CD4-positive, alpha-beta T cell treated with Interleukin-1 beta for 1 hour (primary cell): ENCODE measurements at places on chromosomes 11 and 22.
A peak's percentile ranks its signal among the peaks of the same experiment; 100 is the strongest.

DNA sequence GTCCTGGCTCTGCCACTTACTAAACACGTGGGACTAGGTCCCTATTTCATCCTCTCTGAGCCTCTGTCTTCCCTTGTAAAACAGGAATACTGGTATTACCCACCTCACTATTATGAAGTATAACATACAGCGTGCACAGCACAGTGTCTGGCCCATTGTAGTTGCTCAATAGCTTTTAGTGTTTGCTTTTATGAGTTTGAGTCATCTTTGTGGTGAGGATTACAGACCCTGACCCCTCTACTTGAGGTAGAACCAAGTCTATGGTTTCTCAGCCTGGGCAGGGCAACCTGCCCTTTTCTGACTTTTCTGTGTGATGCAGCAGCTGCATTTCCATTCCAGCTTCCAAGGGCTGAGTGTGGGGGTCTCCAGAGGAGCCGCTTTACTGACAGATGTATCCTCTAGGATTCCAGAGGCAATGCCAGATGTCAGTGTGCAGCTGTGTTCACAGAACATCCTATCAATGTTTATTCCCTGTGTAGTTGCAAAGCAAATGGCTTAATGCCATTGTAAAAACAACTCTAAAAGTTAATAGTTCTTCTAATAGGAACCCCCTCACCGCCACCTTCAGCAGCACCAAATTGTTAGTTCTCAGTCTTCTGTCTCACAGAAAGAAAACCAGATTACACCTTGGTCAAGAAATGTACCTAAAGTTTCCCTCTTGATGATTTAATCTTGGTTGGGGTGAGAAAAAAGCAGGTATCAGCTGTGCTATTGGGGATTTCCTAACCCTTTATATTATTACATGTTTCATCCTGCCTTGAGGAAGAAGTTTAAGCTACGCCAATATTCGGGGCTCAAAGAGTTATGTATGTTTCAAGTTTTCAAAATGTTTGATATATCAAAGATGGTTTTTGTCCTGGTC lies 16.8 kb downstream of the PRR5L start:
- no peak for DNase-seq

GRCh38 chr11:64514590-64514989 lies 76.4 kb upstream of the SLC22A12 start:
- DNase-seq, result no peak

GRCh38 chr11:115194802-115195110 lies 309.5 kb downstream of the CADM1 start:
- DNase-seq, result no peak

DNA sequence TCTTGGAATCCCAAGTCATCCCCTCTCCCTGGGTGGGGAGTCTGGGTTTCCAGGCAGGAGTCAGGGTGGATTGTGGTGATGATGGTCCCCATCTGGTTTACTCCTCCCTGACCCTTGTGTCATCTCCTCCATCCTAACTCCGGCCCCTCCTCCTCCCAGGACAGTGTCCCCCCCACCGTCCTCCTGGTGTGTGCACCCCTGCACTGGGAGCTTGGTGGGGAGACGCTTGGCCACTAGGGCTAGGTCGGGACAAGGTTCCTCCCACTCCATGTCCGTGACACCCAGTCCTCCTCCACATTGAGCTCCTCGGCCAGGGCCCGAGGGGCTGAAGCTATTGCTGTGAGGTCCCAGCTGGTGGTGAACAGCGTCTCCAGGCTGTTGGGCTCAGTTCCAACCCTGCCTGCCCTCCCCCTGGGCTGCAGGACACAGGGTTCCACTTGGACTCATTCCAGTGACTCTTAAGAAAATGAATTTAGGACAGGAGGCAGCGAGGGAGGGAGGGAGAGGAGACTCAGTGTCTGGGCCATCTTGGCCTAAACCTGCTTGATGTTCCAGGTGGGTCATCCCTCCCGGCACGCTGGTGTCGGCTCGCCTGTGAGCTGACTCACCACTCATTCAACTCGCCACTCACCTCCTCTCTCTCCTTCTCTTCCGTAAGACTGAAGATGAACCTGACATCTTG lies 433.2 kb downstream of the TBC1D22A start:
- no peak for DNase-seq

DNA sequence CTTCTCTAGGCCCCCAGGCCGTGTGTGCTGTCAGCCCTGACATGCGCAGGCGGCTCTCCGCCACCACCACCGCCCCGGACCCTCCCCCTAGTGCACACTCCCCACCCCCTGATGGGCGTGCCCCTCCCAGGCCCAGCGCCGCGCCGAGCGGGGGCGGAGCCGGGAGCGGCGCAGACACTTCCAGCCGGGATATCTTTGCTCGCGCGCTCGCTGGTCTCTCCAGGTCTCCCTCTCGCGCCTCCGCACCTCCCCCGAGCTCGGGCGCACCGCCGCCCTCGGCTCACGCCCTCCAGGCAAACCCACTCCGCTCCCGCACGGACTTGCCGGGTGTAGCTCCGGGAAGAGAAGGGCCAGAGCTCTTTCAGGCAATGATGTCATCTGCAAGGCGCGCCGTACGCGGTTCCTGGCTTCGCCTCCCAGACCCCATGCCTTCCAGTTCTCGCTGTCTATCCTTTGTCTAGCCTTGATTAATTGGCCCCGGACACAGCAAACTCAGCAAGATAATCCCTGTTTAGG lies at the start of gene SCN3B:
TSS of gene SCN3B (minus strand) at position 59 of the 516 bp plus-strand sequence. CDS start 823 bp downstream, outside the sequence.
- no peak for DNase-seq

GRCh38 chr11:85732965-85733364 lies 47.0 kb upstream of the CCDC89 start:
- DNase-seq, result no peak

GRCh38 chr11:81963018-81963417 lies 770.6 kb downstream of the FAM181B start:
- DNase-seq, result peak; percentile 29

DNA sequence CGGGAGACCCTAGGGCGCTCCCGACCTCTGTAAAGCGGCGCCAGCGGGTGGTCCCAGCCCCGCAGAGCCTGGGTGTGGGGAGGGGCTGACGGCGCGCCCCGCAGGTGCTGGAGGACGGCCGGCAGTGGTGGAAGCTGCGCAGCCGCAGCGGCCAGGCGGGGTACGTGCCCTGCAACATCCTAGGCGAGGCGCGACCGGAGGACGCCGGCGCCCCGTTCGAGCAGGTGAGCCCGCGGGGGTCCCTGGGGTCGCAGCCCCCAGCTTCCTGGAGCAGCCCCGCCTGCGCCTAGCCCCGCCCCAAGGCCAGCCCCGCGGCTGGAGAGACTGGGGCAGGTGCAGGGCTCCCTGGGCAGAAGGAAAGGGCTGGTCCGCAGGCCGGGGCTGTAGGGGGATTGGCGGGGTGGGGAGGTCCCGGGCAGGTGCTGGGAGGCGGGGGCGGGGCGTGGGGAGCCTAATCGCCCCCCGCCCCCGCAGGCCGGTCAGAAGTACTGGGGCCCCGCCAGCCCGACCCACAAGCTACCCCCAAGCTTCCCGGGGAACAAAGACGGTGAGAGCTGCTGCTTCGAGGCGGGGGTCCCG lies 19.7 kb downstream of the EPS8L2 start:
- no peak for DNase-seq

DNA sequence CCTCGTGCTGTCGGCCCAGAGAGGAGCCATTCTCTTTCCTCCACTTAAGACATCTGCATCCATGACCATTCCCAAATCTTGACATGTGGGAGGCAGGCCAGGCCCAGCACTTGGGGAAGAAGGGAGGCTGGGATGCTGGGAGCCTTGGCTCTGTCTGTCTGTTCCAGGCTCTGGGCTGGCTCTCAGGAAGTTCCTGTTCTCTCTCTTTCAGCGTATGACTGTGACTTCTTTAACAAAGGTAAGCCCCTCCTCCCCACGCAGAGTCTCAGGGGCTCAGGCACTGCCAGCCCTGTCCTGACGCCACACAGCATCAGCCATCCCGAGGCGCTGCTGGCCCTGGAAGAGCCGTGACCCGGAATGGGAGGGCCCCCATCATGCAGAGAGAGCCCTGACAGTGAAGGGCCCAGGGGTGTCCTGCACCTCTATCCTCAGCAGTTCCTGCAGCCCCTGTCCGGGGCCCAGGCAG lies 52.4 kb downstream of the OTOG start:
- no peak for DNase-seq

DNA sequence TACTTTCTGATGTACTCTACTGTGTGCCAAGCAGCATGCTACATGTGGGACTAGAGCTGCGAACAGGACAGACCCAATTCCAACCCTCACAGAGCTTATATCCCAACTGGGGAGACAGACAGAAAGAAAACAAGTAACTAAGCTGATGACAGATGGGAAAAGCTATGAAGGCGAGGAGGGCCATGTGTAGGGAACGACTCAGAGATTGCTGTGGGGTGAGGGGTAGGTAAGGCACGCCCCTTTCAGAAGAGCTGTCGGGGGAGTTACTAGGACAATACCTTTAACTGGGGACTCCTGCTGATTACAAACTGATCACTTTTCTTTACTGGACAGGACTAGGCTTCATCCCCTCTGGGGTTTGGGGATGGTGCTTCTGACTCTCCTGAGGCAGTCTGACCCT lies 48.9 kb downstream of the ST3GAL4 start:
- no peak for DNase-seq

GRCh38 chr11:114617157-114618124 lies 21.9 kb upstream of the NXPE4 start:
- DNase-seq, result no peak

GRCh38 chr11:129946256-129946655 lies 50.9 kb upstream of the NFRKB start:
- no peak for DNase-seq

DNA sequence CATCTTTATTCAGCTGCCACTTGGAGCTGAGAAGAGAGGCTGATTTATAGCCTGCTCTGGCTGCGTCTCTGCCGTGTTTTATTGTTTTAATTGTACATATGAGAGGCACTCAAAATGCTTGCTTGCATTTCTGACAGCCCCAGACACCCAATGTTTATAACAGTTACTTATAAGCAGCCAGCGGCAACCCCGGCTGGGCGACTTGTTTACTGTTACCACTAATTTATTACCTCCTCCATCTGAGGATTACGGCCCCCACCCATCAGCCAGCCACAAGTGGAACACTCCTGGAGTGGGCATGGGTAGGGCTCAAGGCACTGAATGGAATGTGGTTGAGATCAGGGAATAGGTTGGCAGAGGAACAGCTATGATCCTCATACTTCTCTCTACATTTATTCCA lies 61.2 kb downstream of the CLPB start:
- no peak for DNase-seq

GRCh38 chr11:118319337-118319707 lies 14.8 kb downstream of the CD3E start:
- no peak for DNase-seq

DNA sequence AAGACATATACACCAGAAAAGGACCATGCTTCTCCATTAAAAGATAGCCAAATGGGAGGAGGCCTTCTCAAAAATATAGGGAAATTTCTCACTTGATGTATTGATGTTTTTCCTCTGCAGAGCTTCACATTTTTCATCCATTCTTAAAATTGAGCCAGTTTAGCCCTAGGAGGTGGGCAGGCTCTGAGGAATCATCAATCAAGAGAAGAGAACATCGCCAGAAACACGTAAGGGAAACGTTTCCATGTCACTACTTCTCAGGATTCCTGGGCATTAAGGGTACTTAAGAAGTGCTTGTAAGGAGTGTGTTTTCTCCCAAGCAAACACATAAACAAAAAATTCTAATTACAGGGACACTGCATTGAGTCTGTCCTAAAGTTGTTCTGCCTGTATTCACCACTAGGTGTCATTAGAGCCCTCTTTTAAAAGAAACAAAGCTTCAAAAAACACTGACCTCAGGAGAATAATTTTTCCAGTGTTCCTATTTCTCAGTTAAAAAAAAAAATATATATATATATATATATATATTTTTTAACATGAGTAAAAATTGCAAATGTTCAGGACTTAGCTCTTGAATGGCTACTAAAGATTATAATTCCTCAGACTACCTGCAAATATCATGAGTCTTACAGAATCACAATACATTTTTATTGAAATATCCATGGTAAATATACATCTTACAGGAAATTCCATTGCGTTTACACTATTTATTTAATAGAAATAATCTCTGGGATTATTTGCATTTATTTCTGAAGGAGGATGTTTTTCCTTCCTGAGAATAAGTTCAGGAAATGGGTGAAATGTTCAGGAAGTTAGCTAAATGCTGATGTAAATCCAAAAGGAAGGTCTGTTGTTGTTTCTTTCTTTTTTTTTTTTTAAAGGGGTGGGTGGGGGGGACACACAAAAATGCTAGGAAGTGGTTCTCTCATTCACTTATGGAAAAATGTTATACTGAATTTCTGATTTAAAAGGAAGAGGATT lies 16.0 kb downstream of the FZD4 start:
- no peak for DNase-seq

DNA sequence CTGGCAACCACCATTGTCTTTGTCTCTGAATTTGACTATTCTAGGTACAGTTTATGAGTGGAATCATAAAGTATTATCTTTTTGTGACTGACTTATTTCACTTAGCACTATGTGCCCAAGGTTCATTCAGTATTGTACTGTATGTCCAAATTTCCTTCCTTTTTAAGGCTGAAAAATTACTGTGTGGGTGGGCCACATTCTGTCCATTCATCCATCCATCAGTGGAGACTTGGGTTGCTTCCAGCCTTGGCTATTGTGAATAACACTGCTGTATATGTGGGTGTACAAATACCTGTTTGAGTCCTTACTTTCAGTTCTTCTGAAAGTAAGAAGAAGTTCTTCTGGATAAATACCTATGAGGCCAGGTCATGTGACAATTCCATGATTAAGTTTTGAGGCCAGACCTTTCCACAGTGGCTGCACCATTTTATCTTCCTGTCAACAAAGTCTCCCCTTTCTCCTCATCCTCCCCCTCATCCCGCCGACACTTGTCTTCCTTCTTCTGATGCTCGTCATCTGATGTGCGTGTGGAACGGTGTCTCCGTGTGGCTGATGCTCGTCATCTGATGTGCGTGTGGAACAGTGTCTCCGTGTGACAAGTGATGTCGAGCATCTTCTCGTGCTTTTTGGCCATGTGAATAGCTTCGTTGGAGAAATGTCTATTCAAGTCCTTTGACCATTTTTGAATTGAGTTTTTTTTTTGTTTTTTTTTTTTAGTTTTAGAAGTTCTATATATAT lies 49.5 kb downstream of the SBF1 start:
- no peak for DNase-seq

GRCh38 chr11:45982656-45983470 lies 60.4 kb downstream of the LARGE2 start:
- no peak for DNase-seq

GRCh38 chr11:69745201-69745600 lies 29.9 kb downstream of the FGF4 start:
- no peak for DNase-seq

GRCh38 chr22:41436322-41437113 lies 10.1 kb downstream of the TOB2 start:
- DNase-seq, result no peak

DNA sequence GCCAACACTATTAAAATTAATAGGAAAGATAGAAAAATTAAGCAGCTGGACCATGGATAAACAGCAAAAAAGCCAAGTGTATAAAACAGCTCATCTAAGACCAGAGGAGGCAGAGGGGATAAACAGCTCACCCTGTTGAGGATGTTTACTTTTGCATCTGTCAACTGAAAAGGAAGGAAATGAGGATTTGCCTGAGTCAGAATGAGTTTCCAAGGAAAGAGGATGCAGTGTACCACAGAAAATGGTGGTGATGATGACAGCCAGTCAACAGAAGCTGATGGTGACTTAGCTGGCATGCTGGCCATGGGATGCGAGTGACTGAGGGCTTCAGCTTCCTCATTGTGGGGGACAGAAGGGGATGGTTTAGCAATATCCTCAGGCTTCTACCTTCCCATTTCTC lies 183.5 kb downstream of the KIRREL3 start:
- DNase-seq, result no peak
